ENCODE measurements at places on chromosomes 2 and 18.

DNA sequence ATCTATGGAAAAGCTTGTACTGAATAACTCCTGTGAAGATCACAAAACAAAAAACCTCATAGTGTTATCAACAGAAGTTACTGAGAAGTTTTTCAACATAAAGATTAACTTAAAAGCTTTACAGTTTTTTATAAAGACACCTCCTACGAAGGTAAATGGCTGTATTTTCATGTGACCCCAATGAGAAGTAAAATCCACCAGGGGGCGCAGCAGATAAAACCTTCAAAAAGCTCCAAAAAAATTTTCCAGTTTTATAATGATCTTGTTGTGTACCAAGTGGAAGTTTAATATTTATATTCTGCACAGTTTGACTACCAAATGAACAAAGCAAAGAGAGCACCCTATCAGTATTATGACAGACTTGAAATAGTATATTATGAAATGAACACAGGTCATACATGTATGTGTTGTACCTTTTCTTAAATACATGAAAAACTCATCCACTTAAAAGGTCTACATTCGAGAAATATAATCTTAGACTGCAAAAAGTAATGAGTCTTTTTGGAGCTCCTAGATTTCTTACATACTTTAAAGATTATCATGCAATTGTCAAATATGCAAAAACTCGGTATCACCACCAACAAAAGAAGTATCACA lies 38.5 kb downstream of the PNO1 start:
- peak; percentile 33 for DNase-seq

GRCh38 chr2:44348400-44348799 lies 12.9 kb downstream of the PREPL start:
- peak; percentile 63 for DNase-seq

DNA sequence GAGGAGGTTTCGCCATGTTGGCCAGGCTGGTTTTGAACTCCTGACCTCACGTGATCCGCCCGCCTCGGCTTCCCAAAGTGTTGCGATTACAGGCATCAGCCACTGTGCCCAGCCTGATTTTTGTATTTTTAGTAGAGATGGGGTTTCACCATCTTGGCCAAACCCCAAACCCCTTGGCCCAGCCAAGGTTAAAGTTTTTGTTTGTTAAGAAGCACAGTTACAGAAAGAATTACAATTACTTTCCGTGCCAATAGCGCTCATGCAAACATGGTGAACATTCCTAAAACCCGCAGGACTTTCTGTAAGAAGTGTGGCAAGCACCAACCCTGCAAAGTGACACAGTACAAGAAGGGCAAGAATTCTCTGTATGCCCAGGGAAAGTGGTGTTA lies 26.1 kb downstream of the ITSN2 start:
- DNase-seq, result no peak

DNA sequence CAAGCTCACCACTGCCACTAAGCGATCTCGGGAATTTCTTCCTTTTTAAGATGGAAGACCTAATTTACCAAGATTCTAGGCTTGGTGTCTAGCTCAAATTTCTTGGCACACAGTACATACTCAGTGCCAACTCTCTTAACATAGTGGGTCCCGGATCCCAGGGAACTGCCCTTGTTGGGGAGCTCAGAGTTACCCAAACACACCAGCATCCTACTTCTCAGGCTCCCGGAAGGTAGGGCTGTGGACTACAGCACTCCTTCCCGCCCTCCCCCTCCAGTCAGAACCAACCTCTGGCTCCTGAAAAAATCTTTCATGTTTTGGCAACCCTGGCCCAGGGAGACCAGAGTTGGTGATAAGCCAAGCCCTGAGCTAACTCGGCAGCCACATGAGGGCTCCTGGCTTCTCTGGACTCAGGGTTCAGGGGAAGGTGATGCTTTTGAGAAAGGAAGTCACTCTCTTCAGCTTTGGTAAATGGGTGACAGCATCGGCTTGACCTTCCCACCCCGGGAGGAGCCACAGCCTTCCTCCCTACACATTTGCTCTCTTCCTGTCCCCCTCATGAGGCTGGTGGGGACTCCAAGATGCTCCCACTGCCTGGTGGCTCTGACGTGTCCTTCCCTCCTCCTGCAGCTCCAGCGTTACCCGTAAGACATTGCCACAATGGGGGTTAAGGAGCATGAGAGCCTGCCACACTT lies 8.8 kb downstream of the ODC1 start:
- no peak for DNase-seq

GRCh38 chr18:44341759-44342158 lies 338.9 kb upstream of the SETBP1 start:
- DNase-seq, result no peak

DNA sequence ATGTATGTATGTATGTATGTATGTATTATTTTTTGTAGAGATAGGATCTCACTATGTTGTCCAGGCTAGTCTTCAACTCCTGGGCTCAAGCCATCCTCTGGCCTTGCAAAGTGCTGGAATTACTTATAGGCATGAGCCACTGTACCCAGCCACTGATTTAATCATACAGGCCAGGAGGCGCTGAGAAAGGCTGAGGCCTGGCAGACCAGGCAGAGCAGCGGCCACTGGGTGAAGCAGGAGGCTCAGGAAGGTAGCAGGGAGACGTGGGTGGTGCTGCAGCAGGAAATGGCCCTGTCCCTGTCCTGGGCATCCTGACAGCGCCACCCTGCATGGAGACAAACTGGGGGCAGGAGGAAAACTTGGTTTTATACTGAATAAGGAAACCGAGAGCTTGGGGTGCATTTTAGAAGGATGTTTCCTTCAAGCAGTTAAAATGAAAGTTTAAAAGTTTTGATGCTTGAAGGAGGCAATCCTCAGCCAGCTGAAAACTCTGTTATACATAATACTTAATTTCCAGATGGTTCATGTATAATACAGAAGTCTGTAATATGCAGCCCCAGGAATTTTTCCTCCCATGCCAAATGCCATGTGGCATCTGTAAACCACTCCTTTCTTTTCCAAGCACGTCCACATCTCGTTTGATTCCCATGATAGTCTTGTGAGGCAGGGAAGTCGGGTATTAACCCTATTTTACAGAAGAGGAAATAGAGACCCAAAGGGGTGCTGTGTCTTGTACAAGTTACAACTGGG lies 182.4 kb downstream of the CELF4 start:
- DNase-seq, result no peak
